Tongue (tissue), 3 donors: ENCODE measurements at places on chromosomes 1 and 21. TPM values are rescaled to one million over a fixed set of nuclear protein-coding genes. Genes with fewer than 3 reads are reported as not detected.

DNA sequence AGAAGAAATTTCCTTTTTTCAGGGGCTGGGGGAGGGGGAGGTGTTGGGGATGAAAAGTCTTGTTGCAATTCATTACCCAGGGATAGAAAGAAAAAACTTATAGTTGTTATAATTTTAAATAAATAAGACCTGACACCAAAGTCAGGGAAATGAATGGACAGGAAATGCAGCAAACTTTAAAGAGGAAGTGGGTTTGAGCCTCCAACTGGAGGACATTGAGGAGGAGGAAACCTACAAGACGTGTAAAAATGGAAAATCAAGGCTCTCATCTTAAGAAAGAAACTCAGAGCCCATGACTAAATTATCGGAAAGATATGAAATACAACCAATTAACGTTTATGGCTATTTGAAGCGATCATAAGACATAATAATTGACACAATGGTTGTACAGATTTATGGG, 54.4 kb downstream of the NIBAN1 start:
- no peak for DNase-seq

The EPHB2 gene
- total RNA-seq = 21.4 TPM

The DNASE2B gene
- total RNA-seq = 2.1 TPM

GRCh38 chr1:215911406-215911968, 344.4 kb downstream of the KCTD3 start:
- DNase-seq = no peak

GRCh38 chr1:57727121-57727520, 303.3 kb upstream of the DAB1 start:
- DNase-seq = no peak

The VAV3 gene
- 39.8 TPM for total RNA-seq

DNA sequence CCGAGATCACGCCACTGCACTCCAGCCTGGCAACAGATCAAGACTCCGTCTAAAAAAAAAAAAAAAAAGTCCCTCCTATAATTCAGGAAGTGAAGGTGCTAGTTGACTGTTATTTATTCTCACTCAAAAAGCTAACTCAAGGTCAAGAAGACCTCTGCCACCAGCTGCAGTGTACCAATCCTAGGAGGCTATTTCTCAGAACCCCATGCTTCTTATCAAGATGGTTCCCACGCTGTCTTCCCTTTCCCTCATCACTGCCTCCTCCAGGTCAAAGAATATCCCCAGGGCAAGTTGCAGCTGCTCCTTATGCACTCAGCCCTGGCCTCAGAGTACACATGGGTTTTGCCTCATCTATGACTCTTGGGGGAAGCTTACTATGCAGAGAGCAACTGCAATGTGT, 53.6 kb downstream of the RERE start:
- DNase-seq = no peak

The HPDL gene
- 0.21 TPM for total RNA-seq

The GRIK3 gene
- 3.2 TPM for total RNA-seq

DNA sequence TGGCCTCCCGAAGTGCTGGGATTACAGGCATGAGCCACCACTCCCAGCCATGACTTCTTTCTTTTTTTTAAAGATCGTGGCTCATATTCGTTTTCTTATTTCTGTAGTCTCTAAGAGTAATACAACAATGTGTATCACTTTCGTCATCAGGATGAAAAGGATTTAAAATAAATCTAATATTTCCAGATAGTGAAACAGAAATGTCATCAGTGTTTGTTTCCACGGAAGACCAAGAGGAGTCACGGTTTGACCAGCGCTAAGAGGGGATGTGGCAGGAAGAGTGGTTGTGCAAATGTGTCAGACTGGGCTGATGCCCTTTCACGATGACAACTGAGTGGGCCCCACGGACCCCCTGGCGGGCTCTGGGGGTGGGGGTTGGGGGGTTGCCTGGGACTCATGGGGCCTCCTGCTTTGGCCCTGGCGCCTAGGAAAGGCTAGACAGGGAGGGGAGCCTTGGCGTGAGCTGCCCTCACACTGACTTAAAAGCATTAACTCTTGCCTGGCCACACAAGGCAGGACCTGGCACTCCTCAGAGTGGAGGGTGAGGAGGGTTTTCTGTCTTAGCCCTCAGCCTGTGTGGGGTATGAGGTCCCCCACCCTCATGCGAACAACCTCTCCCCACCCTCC, 8.4 kb downstream of the SOX13 start:
- no peak for DNase-seq

GRCh38 chr1:189678779-189679178, 798.9 kb downstream of the BRINP3 start:
- DNase-seq = no peak

The ACKR1 gene
- total RNA-seq = 10.3 TPM

GRCh38 chr1:241654019-241654418, 1.9 kb downstream of the WDR64 start:
- DNase-seq = peak; percentile 27

The TP73 gene
- 6.1 TPM for total RNA-seq

DNA sequence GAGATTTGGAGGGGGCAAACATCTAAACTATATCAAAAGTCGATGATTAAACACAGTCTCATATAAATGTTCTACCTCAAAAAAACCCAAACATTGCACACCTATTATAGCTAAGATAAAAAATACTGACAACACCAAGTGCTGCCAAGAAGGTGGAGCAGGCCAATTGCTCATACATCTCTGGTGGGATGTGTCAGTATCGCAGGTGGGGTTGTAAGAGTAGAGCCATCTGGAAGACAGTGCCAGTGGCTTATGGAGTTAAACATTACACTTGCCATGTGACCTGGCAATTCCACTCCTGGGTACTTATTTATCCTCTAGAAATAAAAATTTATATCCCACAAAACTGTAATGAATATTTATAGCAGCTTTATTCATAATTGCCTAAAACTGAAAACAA, 213.4 kb downstream of the DISC1 start:
- no peak for DNase-seq

The ERICH3 gene
- total RNA-seq = not detected

DNA sequence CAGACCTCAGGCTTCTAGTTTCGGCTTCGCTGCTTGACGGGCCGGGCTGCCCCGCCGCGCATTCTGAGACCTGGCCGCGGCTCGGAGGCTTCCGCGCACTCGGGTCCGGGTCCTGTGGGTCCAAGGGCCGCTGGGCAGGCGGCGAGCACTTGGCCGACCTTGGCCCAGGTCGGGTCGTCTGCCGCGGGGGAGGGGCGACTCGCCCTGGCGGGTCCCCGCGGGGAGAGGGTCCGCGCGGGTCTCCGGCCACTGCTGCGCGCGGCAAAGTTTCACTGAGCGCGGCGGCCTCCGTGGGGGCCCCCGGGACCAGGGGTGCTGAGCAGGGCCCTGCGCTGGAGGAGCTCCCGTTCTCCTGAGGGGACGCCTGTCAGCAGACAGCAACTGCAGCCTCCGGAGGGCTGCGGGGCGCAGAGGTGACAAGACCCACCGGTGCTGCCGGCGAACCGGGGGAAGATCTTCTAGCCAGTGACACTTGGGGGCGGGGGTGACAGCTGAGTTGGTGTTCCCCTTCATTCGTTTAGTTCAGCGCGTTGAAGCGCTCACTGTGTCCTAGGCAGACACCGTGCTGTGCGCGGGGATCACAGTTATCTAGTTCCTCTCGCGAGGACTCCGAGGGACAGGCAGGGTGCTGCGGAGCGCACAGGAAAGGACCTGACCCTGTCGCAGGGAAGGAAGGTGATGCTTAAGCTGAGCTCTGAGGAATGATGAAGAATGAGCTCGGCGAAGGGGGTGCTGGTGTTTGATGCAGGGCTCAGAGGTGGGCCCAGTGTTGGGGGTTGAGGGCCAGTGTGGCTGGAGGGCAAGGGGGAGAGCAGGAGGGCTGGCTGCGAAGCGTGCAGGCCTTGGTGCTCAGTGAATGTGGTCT, 725 bp downstream of the MTFR1L start:
- peak; percentile 47 for DNase-seq

DNA sequence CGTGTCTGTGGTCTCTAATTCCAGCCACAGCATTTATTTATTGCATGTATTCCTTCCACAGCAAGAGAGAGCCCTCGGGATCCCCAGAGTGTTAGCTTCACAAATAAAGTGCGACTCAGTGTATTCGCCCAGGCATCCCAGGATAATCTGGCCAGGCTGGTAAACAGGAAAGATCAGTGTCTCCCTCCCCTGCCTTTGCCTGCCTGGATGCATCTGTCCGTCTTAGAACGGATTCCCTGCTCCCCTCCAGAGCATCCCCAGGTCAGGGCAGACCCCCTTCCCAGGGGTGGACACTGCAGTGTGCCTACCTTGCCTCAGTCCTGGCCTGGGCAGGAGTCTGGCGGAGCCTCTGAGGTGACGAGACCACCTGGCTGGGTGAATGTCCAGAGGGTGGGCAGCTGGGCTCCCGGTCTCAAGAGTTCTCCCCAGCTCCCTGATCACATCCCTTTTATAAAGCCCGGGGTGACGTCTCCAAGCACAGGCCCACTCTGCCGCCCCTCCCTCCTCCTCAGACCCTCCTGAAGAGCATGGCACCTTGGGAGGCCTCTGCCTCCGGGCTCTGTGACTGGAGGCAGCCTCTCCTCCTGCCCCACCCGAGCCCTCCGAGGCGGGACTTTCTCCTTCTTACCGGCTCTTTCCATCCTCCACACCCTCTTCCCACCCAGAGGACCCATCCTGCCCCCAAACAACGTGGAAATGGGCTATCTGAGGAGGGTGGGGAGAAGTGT, at the start of gene KISS1:
KISS1 (minus strand) TSS at position 424 of the 728 bp plus-strand sequence. CDS start 3,615 bp downstream, outside the sequence.
- peak; percentile 18 for DNase-seq

GRCh38 chr1:63902844-63903589, 129.2 kb downstream of the ROR1 start:
- no peak for DNase-seq

The EFNA3 gene
- total RNA-seq = 0.92 TPM

DNA sequence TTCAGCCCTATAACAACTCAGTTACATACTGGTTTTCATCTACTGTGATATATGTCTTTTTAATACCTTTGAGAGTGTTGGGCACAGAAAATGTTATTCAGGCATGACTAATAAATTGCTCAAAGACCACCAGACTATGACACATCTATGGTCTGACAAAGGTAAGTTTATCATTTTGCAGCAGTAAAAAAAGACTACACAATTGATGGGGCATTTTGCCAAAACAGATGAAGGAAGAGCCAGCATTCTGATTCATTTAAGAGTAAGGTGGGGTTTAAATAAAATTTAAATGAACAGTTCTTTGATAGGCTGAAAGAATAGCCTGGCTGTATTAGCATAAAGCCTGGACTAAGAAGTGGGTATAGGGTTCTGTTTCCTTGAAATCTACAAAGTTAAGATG, 8.8 kb upstream of the RNPC3 start:
- no peak for DNase-seq

The SAMD13 gene
- total RNA-seq = 5.9 TPM

DNA sequence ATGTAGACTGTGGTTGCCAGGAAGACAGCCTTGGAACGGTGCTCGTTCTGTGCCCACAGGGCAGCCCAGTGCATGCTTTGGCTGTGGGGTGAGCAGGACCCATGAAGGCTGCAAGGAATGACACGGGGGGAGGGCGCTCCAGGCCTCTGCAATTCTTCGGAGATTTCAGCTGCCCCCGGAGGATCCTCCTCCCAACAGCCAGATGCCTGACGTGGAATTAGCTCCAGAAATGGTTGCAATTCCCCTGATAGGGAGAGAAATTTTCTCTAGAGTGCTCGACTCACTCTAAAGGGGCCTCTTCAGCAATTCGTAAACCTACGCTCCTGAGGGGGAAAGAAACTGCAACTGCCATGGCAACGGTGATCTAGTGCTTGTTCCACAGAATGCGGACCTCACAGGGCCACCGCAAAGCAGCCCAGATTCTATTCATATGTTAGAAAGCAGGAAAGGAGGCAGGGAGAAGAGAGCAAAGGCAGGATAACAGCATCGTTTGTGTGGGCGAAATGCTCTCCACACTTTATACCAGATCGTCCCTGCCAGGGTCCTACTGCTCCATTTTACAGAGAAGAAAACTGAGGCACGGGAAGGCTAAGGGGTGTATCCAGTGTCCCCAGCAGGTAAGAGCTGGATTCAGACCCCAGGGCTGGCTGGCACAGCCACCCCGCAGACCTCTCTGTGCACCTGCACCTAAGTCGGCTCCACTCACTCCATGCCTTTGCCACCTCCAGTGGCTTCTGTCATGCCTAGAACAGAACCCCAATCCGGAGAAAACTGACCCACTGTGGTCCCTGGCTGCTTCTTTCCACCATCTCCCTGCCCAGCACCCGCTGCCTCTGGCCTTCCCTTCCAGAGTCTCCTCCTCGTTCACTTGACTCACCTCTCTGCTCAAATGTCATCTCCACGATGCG, 11.9 kb upstream of the PDE9A start:
- DNase-seq = peak; percentile 57
